Stimulated activated CD8-positive, alpha-beta memory T cell treated with anti-CD3 and anti-CD28 coated beads, Interleukin-15, amount 100 ng/mL, for 4 hours (primary cell): ENCODE measurements at places on chromosomes 6 and 20.

DNA sequence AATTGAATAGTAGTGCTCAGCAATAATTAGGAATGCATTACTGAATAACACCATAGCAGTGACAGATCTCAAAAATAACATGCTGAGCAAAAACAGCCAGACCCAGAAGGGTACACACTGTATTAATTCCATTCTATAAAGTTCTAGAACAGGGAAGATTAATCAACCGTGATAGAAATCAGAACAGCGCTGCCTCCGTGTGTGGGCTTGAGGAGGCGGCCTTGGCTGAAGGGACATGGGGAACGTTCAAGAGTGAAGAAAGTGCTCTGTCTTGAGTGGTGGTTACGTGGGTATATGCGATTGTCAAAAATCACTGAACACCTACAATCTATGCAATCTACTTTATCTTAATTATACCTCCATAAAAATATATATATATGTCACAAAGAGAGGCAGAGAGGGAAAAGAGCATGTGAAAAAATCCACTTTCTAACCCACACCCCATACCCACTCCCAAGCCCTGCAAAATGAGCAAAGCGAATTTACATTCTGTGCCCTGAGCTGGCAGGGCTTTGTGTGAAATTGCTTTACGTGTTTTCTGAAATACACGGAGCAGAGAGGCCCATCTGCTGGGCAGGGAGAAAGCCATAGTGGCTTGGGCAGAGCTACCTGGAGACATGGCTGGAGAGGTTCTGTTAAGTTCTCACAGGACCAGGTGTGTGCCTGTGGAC, 74.4 kb downstream of the NFATC2 start:
- DNase-seq, result no peak

DNA sequence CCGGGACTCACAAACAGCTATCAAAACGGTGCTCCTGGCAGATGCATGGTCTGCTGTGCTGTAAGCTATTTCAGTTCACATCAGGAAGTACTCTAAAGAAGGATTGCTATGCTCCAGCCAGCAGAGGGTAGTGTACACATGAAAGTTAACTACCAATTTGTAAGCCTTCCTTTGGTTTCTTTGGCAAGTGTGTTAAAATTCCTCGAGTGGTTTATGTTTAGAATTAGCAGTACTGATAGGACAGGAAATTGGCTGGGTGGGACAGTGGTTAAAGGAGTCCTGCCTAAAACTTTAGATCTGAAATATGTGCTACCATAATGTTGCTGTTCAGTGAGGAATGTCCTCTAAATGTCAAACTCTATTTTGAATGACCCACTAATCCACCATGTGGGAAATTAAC, 47.4 kb downstream of the TRMT11 start:
- no peak for DNase-seq

DNA sequence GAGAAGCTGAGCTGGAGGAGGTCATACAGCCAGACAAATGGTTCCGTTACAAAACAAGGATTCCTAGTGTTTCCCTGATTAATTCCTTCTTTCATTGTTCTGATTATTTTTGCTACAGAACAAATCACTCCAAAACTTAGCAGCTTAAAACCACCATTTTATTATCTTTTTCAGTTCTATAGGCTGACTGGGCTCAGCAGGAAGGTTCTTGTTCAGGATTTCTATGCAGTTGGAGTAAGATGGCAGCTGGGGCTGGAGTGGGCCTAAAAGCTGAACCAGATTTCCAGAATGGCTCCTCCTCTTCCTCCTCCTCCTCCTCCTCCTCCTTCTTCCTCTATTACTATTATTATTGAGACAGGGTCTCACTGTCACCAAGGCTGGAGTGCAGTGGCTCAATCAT, 112.2 kb upstream of the SHLD1 start:
- DNase-seq, result no peak

- no peak for DNase-seq
These were observed 47.4 kb downstream of the BMP5 start for GRCh38 chr6:55827818-55828522.

GRCh38 chr20:49279677-49280462, 2.0 kb upstream of the ZNFX1 start:
- DNase-seq, result no peak

GRCh38 chr20:20568604-20569205, 143.7 kb downstream of the RALGAPA2 start:
- no peak for DNase-seq

DNA sequence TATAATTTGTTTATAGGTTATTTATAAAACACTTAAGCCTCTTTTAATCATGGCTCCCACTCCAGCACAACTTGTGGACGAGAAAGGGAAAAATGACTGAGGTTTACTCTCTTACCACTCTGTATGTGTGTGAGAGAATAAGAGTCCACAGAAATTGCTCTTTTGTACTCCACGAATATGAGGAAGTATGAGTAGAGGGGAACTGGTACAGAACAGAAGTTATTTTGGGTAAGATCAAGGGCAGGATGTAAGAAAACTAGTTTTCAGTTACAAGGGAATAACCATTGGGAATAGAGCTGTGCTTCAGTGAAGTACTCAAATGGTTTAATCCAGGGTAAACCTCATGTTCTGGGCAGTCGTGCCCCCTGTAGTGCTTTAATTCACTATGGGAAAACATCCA, 72.6 kb downstream of the REV3L start:
- no peak for DNase-seq

- DNase-seq, result no peak
These were observed 32.0 kb downstream of the ARHGAP40 start for GRCh38 chr20:38633577-38634093.

DNA sequence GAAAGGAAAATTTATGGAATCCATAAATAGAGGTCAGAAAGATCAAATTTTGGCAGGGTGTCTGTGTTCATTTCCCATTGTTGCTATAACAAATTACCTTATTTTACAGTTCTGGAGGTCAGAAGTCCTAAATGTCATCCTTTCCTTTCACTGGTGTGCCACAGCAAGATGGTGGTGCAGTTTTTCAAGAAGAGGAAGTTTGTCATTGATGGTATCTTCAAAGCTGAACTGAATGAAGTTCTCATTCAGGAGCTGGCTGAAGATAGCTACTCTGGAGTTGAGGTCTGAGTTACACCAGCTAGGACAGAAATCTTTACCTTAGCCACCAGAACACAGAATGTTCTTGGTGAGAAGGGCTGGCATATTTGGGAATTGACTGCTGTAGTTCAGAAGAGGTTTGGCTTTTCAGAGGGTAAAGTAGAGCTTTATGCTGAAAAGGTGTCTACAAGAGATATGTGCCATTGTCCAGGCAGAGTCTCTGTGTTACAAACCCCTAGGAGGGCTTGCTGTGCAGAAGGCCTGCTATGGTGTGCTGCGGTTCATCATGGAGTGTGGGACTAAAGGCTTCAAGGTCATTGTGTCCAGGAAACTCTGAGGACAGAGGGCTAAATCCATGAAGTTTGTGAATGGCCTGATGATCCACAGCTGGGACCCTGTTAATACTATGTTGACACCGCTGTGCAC, 7.2 kb upstream of the CCNC start:
- no peak for DNase-seq

DNA sequence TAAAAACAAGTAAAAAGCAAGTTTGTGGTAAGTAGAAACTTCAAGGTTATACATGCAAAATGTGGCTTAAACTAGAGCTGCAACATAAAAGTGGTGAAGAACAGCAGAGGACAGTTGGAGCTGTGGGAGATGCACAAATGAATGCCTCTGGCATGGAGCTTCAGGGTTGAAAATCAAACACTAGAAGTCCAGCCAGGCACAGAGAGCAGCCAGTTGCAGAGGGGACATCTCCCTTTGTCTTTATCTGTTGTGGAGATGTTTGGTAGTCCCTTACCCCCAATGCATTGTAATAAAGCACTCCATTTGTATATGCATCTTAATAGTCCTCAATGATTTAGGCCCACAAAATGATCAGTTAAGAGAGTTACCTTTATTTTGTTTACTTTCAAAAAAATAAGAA, 73.1 kb upstream of the C20orf144 start:
- no peak for DNase-seq
